Trophoblast cell (in vitro differentiated cells and primary cell): ENCODE measurements at places on chromosomes 4 and X.

GRCh38 chr4:153099391-153100140 is 104.7 kb upstream of the TRIM2 start:
- peak; percentile 81 for DNase-seq

- no peak for DNase-seq
Measured at GRCh38 chrX:97882306-97882705, 998.6 kb downstream of the RPA4 start.

GRCh38 chr4:185920171-185920570 is 108.2 kb upstream of the SORBS2 start:
- no peak for DNase-seq

- DNase-seq = peak; percentile 79
Measured at GRCh38 chr4:82423245-82424054, 6.8 kb downstream of the HNRNPDL start.

GRCh38 chr4:89283226-89284009 is 24.2 kb downstream of the GPRIN3 start:
- peak; percentile 15 for DNase-seq

DNA sequence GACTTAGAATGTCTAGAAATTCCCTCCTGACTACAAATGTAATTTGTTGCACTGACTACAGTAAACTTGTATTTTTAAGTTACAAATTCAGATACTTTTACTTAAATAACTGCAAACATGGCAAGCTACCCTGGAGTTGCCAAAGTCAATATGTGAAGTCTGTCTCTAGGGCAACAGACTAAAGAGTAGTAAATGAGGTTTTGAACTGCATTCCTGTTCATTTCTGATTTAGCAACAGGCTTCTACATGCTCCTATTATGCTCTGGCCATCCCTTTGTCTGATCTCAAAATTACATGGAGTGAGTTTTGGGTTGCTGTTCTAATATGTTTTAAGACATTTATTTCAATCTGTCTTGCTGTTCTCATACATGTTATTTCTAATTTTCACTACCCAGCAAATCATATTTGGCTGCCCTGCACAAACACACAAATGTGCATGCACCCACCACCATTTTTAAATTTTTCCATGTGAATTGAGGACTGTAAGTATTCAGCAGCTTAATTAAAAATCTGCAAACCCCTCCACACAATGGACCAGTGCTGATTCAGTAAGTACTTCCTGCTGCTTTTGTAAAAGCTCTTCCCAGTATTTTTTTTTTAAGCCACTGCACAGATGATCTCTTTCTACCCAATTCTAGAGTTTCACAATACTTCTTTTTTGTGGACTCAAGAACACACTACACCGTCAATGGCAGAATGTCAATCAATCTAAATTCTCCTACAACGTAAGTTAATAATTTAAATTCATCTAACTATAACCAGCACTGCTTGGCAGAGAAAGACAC is 26.7 kb downstream of the SH3RF1 start:
- no peak for DNase-seq

- DNase-seq = no peak
Measured at GRCh38 chrX:64204252-64204651, 1.3 kb downstream of the AMER1 start.
